Neuronal stem cell (in vitro differentiated cells): ENCODE measurements at places on chromosomes 7 and 10.
A peak's percentile ranks its signal among the peaks of the same experiment; 100 is the strongest.

GRCh38 chr10:11146402-11147171, 128.9 kb downstream of the CELF2 start:
- no peak for DNase-seq

DNA sequence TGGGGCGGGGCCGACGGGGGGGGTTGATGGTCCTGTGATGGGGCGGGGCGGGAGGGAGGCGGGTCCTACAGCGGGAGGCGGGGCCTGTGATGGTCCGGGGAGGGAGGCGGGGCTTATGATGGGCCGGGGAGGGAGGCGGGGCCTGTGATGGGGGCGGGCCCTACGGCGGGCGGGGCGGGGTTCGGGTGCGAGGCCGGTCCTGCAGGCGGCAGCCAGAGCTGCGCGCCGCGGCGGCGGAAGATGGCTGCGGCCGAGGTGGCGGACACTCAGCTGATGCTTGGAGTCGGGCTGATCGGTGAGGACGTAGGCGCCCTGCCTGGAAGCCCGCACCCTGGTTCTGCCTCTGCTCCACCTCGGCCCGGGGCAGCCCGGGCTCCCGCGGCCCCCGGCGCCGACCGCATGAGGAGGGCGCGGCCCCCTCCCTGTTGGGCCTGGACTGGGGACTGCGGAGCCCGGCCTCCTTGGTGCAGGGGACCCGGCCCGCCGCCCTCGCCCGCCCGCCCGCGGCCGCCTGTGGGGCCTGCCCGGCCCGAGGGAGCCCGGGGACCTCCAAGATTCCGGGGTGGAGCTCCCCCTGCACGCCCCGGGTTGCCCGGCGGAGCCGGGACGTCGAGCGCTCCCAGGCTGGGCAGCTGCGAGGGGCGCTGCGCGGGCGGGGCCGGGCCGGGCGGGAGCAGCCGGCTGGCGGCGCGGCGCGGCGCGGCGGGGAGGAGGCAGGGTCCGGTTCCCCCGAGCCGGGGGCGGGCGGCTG, at the start of gene DENND10:
TSS of gene DENND10 (plus strand) at position 211 of the 751 bp plus-strand sequence. CDS start at position 241, 30 bp downstream.
- DNase-seq = peak; percentile 80

DNA sequence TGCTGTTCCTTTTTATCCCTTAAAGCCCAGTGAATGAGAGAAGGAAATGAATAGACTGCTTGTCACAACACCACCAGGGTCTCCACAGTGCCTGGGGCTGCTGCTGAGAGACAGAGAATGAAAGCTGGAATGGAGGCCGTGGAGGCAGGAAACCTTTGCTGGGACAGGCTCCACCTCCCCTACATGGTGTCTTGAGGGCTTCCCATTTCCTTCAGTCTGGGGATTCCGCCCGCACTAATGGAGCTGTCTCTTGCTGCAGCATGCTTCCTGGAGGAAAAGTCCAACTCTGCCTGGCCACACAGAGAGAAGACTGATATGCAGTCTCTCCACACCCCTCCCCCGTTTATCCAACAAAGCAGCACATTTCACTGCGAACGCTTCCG, 54.5 kb downstream of the LRRC4 start:
- DNase-seq = peak; percentile 44

DNA sequence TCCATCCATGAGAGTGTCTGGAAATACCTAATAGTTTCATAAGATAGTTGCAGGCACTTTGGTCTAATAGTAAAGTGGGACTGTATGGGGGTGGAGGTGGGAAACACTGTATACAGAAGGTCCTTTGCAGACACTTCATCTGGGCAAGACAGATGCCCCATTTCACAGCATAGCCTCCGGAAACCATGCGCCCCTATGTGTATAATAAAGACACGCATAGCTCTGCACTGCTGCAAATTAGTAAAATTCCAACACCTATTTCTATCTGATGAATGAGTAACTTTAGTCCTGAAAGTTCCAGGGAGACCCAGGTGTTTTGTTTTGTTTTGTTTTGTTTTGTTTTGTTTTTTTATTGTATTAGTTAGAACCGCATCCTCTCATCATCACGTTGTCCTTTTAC, 187.1 kb downstream of the CREB5 start:
- no peak for DNase-seq

DNA sequence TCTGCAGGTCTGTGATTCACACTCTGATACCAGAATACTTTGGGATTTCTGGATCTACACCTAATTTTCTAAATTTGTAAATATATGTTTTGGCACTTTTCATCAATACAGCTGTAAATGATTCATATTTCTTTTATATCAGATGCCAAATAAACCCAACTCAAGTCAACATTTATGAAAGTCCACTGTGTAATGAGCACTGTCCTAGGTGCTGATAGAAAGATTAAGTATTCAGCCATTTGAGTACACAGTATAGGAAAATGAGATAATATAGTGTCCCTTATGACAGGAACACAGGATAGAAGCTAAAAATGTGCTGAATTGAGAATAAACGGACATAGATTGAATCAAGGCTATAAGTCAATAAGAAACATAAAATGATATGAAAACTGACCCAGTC, 6.4 kb downstream of the ANXA7 start:
- DNase-seq = no peak

GRCh38 chr10:95350219-95350829, 59.5 kb upstream of the PDLIM1 start:
- DNase-seq = no peak

DNA sequence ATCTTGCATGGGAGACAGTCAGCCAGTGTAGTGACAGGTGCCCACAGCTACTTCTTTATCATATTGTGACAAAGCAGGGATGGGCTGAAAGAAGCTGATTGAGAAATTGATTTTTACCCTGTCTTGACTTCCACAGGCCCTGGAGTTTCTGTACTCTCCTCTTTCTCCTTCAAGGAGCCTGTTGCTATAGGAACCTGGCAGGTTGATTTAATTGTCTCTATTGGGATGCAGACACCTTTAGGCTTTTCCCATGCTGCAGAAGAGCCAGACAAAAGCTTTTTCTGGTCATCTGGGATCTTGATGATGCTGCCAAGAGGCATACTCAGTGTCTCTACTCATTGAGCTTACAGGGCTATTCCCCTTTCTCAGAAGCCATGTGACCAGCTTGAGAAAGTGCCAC, 754.8 kb downstream of the KCNMA1 start:
- no peak for DNase-seq

DNA sequence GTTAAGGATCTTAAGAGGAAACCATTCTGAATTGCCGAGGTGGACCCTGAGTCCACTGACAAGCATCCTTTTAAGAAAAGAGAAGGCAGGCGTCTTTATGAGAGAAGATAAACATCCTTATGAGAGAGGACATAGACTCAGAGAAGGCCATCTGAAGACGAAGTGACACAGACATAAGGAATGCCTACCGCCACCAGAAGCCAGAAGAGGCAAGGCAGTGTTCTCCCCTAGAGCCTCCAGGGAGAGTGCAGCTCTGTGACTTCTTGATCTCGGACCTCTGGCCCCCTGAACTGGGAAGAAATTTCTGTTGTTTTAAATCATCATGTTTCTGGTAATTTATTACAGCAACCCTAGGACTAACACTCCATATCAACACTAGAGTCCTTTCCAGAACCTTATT, 25.2 kb upstream of the ING3 start:
- no peak for DNase-seq

DNA sequence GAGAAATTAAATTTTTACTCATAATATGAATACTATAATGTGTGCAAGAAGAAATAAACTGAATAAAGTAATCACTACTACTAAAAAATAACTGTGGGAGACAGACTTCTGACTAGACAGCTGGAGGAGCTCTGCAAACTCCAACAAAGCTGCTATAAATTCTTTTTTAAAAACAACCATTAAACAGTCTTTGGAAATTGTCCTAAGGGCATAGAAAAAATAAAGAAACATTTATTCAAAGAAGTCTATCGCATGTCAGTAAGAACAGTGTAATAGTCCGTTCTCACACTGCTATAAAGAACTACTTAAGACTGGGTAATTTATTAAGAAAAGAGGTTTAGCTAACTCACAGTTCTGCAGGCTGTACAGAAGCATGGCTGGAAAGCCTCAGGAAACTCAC, 56.0 kb downstream of the ZPBP start:
- no peak for DNase-seq

- no peak for DNase-seq
Observed at GRCh38 chr10:51124852-51125251, 50.6 kb downstream of the PRKG1 start.

GRCh38 chr7:25124465-25125136, 459 bp downstream of the CYCS start:
- peak; percentile 9 for DNase-seq

DNA sequence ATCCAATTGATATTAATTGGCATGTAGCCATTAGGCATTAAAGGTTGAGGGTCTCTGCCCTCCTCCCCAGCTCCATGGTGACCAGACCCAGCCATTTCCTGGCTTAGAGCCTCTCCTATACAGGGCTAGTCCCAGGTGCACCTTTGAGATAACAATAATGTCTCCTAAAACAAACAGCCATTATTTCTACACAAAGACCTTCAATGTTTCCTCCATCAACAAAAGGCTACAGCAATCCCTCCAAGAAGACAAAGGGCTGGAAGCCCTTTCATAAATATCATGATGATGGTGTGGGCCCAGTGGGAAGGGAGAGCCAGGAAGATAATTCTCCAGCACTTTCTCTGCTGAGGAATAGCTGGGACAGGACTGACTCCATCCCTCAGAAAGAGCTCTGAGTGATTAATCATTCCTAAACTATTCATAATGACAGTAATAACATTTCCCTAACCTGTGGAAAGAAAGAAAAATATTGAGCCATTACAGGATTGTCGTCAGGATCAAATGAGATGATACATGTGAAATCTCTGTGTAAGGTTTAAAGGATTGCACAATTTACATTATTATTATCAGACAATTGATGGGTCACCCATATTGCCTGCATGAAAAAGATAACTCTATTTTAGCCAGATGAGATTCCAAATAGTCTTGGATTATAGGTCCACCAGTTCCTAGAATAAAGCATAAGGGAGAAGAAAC, 10.2 kb downstream of the PKD2L1 start:
- DNase-seq = no peak

GRCh38 chr10:75911426-75911825, 480.0 kb downstream of the LRMDA start:
- no peak for DNase-seq

GRCh38 chr7:123122916-123123315, 76.9 kb downstream of the SLC13A1 start:
- no peak for DNase-seq

DNA sequence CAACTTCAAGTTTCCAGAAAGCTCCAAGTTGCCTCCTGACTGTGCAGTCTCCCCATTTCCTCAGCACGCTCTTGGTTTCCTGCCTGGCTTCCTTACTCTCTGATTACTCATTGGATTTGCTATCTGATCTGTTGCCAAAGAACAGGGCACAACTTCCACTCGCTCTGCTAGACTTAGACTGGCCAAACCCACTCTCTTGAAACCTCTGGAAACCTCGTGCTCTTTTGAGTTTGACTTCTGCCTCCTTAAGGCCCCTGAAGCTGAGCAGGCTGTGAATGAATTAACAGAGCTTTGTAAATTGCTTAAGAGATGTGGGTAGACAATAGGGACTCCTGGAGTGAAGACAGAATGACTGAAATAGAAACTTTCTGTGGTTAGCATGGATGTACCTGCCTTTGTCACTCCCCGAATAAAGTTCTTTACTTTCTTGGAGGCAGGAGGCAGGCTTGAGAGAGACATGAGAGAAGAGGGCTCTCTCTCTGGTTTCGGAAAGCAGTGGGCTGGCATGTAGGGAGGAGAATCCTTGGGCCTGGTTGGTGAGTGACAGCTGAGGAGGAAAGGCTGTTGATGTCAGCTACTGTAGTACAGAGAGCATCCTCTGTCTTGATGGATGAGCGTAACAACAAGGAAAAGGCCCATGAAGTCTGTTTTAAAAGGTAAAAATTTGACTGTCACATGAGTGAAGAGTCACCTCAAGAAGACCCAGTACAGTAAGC, 70.8 kb downstream of the CHN2 start:
- no peak for DNase-seq

- DNase-seq = no peak
Observed at GRCh38 chr7:134031835-134032617, 95.1 kb upstream of the LRGUK start.

- no peak for DNase-seq
Observed at GRCh38 chr10:77533887-77534278, 103.7 kb downstream of the KCNMA1 start.

GRCh38 chr10:84204122-84204521, 9.8 kb downstream of the CDHR1 start:
- no peak for DNase-seq

DNA sequence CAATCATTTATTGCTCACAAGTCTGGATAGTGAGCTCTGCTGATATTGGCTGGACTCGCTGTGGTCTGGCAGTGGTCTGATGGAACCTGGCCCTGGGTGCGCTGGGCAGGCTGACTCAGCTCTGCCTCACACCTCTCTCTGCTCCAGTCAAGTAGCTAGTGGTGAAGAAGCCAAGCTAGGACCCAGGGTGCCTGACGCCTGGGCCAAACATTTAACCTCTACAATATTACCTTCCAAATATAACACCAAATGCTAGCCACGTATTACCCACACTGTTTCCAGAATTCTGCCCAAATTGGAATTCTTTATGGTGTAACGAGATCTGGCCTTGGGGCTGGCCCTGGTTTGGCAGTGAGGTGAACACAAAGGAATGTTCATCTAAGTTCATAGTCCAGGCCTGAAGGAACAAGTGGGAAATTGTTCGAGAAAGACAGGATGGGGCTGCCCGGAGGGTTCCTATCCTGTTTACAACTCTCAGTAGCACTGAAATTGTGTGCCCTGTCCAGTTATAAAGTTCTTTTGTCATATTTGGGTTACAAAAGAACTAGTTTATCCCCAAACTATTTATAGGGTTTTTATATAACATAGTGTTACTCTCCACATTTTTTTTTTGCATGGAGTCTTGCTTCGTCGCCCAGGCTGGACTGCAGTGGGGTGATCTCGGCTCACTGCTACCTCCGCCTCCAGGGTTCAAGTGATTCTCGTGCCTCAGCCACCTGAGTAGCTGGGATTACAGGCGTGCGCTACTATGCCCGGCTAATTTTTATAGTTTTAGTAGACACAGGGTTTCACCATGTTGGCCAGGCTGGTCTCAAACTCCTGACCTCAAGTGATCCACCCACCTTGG, 16.3 kb downstream of the OR2AE1 start:
- DNase-seq = no peak

GRCh38 chr10:17059197-17059688, 70.4 kb downstream of the CUBN start:
- DNase-seq = no peak
